ENCODE measurements at places on chromosomes 2 and 18.
A peak's percentile ranks its signal among the peaks of the same experiment; 100 is the strongest.

GRCh38 chr2:127629637-127630036 lies 16.3 kb upstream of the GPR17 start:
- DNase-seq: no peak

GRCh38 chr2:185668710-185669109 lies 69.9 kb upstream of the FSIP2 start:
- DNase-seq: no peak

GRCh38 chr18:11391661-11392060 lies 217.7 kb upstream of the SLC35G4 start:
- DNase-seq: peak; percentile 72

- peak; percentile 98 for DNase-seq
Observed at GRCh38 chr2:43086451-43087221, 139.8 kb downstream of the ZFP36L2 start.

DNA sequence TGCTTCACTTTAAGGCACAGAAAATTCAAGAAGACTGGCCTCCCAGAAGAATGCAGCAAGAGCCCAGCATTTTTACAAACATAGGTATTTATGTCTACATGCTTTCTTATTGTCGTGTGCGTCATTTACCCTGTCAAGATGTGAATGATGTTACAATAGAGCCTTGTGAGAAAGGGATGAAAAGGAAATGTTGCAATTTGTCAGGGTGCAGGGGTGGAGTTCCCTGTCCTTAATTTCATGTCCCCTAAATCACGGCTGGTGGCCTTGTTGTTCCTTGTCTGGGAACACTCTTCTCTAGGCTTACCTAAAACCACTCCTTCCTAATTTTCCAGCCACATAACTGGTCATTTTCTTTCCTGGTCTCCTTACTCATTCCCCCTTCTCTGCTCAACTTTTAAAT lies 194.2 kb downstream of the TXNL1 start:
- DNase-seq: no peak

- no peak for DNase-seq
Observed at GRCh38 chr2:124201713-124202112, 176.6 kb downstream of the CNTNAP5 start.

All from HT1080 (cell line).